ENCODE measurements at places on chromosomes 6 and 20. TPM values are rescaled to one million over a fixed set of nuclear protein-coding genes. Genes with fewer than 3 reads are reported as not detected.
A peak's percentile ranks its signal among the peaks of the same experiment; 100 is the strongest.

MACROD2 gene
- 2.5 TPM for total RNA-seq

DNA sequence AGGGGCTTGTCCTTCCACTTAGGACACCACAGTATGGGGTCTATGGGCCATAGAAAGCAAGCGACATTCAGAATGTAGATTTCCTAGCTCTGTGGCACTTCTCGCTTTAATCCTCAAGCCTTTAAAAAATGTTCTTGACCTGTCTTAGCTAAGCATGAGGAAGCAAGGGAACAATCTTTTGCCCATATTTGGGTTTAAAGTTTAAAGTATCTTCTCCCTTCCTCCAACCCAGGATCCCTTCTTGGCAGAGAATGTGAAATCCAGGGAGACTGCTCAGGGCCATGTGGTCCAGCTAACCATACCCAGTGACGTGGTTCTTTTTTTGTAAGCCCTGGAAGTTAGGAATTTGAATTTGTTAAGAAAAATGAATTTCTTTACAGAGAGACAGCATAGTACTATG lies 289.9 kb downstream of the BTBD9 start:
- peaks cover 10% of the 10 kb centered on the region for H3K4me1 ChIP-seq
- DNase-seq: no peak
- H3K4me3 ChIP-seq: no peak overlapping the region
- no peaks in the 10 kb centered on the region for H3K36me3 ChIP-seq

DNA sequence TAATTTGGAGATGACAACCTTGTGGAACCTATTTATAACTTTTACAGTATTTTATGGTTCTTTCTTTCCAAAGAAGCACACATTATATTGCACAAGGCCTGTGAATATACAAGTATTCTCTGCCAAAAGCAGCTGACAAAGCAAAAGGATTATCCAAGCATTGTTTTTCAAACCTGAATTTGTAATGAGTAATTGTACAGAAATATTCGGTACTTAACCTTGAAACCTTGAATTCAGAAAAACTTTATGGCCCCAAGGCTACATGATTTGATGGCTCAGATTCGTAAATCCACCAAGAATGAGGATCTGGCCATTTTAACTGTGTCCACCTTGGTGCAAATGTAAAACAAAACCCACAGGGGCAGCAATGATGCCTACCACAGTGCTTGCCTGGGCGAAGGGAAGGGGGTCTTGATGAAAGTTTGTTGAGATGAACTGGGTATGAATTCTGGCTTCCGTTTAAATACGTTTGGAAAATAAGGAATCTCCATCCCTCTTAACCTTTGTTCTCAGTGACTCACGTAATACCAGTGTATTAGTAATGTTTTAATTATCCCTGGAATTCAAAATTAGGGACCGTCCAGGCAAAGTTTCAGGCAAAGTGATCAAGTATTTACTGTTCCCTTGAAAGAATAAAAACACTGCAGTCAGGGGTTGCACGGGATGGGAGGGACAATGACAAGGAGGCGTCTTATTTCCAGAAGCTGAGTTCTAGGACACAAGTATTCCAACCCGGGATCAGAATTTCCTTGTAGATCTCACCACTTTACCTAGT lies 2.7 kb upstream of the RBM24 start:
- H3K27ac ChIP-seq: peak overlapping the region; percentile 100
- no peaks in the 10 kb centered on the region for H3K36me3 ChIP-seq
- H3K27me3 ChIP-seq: no peaks in the 10 kb centered on the region
- peak; percentile 41 for DNase-seq

- H3K36me3 ChIP-seq: no peaks in the 10 kb centered on the region
- peaks cover 11% of the 10 kb centered on the region for H3K4me1 ChIP-seq
- peak overlapping the region; percentile 18 for H3K27ac ChIP-seq
- no peak overlapping the region for H3K4me3 ChIP-seq
- peak; percentile 13 for DNase-seq
Measured at GRCh38 chr6:82711105-82711827, 347.6 kb downstream of the TPBG start.

DNA sequence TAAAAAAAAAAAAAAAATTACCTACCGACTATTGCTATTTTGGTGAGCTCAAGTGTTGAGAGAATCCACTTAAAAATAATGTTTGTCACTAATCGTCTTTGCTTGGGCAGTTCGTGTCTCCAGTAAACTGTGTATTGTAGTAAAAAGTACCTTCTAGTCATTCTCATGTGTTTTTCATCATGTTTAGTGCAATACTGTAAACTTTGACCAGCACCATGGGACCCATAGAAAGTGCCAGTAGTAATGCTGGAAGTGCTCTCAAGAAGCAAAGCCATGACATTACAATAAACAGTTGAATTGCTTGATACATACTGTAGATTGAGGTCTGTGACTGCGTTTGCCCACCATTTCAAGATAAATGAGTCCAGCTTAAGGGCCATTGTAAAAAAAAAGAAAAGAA lies 395.2 kb downstream of the BCKDHB start:
- DNase-seq: no peak
- H3K4me3 ChIP-seq: no peak overlapping the region
- H3K27ac ChIP-seq: no peak overlapping the region
- no peaks in the 10 kb centered on the region for H3K36me3 ChIP-seq
- H3K27me3 ChIP-seq: no peaks in the 10 kb centered on the region
- H3K4me1 ChIP-seq: no peaks in the 10 kb centered on the region

- no peak overlapping the region for H3K4me3 ChIP-seq
- DNase-seq: no peak
- no peaks in the 10 kb centered on the region for H3K27me3 ChIP-seq
Measured at GRCh38 chr20:8518878-8519277, 386.8 kb downstream of the PLCB1 start.

DNA sequence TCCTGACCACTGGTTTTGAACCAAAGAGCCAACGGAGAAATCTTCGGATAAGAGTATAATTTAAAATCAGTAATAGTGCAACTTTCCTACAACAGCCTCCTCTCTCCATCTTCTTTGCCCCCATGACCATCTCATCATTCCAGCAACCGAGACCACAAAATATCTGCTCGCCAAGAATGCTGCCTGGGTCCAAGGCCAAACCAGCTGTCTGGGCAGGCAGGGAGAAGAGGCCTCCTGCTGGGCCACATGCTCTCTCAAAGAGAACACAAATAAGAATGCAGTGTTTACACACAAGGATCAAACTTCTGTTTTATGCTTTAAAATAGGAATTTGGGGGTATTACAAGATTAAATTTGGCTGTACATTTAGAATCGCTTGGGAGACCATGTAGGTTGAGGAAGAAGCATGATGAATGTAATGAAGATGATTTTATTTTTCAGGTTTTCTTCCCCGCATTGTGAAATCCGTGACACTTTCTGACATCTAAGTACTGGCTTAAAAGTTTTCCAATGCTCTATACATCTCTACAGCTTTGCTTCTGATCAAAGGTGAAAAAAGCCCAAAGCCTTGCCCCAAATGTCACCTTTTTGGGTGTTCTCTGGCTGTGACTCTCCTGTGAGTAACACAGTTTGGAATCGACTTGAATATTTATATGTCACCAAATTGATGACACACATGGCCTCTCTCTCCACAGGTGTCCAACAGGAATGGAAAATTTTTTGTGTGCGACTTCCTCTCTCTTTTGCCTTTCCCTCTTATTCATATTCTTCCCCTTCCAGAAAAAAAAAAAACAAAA lies 79.4 kb upstream of the PROKR2 start:
- H3K27me3 ChIP-seq: no peaks in the 10 kb centered on the region
- no peak overlapping the region for H3K27ac ChIP-seq
- no peak overlapping the region for H3K4me3 ChIP-seq
- H3K36me3 ChIP-seq: no peaks in the 10 kb centered on the region
- H3K4me1 ChIP-seq: no peaks in the 10 kb centered on the region
- no peak for DNase-seq

DNA sequence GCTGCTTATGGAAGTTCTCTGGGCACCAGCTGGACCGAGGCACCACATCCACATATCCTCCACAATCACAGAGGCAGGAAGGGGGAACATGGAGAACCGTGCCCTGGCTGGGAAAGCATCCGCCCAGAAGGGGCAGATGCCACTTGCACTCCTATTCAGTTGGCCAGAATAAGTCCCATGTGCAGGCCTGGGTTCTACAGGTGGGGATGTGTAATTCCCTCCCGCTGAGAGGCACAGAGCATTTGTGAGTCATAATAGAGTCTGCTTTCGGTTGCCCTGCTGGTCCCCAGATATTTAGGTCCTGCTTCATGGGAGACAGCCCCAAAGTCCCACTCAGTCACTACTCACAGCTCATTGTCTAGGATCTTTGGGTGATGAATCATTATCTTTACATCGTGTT lies 104.0 kb downstream of the PHACTR3 start:
- H3K27ac ChIP-seq: no peak overlapping the region
- no peaks in the 10 kb centered on the region for H3K27me3 ChIP-seq
- H3K4me1 ChIP-seq: no peaks in the 10 kb centered on the region
- DNase-seq: no peak
- no peak overlapping the region for H3K4me3 ChIP-seq
- H3K36me3 ChIP-seq: no peaks in the 10 kb centered on the region

All from gastrocnemius medialis (tissue), 4 donors.